Panc1 (cell line): ENCODE measurements at places on chromosomes 6 and 20.

GRCh38 chr6:44608175-44608574 is 220.7 kb downstream of the CDC5L start:
- DNase-seq, result no peak

- DNase-seq, result peak; percentile 22
These were observed 9.0 kb upstream of the NCOA6 start for GRCh38 chr20:34834459-34834893.

- DNase-seq, result no peak
These were observed 54.1 kb downstream of the BPIFB1 start for GRCh38 chr20:33337119-33337518.

- peak; percentile 82 for DNase-seq
These were observed 57.6 kb upstream of the HMGCLL1 start for GRCh38 chr6:55636406-55637102.

DNA sequence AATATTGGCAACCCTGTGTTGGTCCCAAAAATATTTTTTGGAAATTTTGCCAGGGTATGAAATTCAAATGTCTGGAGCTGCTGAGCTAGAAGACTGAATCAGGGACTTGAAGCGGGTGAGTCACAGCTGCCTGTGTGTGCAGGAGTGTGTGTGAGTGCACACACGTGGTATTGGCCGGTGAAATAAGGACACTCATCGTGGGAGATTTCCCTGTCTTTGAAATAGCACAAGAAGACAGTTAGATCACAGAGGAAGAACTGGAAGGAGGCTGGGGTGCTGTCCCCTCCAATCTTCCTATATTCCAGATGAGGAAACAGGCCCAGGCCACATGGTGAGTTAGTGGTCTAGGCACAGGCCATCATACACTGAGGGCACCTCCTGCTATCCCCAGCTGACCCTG is 123.8 kb upstream of the MLN start:
- no peak for DNase-seq

DNA sequence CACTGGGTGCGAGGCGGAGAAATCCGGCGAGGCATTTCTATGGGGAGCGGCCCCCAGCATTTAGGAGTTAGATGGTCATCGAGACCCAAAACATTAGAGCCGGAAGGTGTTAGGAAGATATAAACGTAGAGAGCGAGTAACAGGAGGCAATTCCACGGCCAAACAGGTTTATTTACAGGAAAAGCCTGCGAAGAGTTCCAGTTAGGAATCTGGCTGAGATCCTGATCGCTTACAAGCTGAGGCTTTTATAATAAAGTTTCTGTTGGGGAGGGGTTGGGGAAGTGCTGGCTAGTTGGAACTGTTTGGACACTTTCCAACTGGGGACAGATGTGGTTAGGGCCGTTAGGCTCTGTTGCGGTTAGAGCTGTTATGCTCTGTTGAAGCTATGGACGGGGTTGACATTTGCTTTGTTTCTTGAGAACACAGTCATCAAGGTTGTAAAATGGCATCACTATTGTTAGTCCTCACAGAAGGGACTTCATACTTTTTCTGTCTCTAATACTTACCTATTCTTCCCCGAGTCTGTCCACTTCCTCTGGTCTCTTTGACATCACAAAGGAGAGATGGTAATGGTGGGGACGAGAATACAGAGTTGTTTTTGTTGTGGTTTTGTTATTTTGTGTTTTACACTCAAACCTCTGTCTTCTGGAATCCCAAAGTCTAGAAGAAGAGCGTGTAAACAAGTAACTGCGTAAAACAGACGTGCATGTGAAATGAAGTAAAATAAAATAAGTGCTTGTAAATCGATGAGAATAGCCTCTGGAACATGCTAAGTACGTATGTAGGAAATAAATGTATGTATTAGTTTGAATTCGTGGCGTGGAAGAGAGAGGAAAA is 554 bp upstream of the ZSCAN31 start:
- DNase-seq, result no peak

DNA sequence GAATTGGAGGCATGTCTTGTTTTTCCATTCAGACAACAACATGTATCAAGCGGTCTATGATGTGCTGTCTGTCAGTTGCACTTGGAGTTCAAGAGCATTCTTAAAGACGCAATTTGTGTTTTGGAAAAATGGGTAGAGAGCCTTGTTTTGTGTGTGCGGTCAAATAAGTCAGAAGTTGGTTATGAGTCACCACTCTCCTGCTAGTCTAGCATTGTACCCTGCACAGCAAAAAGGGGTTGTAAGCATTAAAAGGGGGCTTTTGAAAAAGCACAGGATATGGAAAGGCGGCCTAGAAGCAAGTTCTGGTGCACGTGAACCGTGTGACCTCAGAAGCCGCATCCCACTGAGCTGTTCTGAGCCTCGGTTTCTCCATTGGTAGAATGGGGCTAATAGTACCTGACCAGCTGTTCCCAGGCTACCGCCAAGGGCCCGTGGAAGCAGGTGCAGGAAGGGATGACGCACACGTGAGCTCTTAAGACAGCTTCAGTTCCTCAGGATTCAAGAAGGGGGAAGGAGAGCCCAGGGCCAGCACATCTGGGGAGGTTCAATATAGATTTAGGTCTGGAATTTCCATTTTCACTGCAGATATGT is 61.6 kb upstream of the SNX9 start:
- DNase-seq, result peak; percentile 66

GRCh38 chr6:37429352-37429750 is 3.7 kb upstream of the CMTR1 start:
- no peak for DNase-seq

DNA sequence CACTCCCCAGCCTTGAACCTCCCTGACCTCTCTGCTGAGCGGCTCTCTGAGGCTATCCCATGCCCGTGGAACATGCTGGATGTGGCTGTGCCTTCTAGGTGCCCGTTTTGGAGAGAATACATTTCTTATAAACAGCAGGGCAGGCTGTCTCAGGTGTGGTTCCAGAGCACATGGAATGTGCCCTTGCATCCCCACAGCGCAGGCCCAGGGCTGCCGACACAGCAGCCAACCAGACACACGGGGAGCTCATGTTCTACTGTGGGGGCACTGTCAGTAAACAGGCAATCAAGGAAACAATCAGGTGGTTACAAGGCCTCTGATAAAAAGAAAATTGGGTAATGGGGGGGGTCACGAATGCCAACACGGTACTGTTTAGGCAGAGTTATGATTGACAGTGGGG is 30.8 kb downstream of the FOXC1 start:
- DNase-seq, result no peak

DNA sequence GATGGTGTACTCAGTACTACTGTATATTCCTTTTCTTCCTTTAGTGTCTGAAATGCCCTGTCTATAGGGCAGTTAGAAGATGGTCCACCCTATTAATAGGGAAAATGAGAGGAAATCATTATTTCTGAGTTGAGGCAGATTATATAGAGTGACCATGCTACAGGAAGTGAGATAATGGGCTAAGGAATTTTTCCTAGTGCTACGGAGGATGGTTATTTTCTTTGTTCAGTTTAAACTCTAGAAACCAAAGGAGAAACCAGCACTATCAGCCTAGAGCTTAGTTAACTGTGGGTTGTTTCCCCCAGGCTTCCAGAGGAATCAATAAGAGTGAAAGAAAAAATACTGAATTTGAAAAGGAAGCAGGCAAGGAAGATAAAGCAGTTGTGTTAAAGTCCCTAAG is 474 bp downstream of the TSBP1 start:
- DNase-seq, result no peak

DNA sequence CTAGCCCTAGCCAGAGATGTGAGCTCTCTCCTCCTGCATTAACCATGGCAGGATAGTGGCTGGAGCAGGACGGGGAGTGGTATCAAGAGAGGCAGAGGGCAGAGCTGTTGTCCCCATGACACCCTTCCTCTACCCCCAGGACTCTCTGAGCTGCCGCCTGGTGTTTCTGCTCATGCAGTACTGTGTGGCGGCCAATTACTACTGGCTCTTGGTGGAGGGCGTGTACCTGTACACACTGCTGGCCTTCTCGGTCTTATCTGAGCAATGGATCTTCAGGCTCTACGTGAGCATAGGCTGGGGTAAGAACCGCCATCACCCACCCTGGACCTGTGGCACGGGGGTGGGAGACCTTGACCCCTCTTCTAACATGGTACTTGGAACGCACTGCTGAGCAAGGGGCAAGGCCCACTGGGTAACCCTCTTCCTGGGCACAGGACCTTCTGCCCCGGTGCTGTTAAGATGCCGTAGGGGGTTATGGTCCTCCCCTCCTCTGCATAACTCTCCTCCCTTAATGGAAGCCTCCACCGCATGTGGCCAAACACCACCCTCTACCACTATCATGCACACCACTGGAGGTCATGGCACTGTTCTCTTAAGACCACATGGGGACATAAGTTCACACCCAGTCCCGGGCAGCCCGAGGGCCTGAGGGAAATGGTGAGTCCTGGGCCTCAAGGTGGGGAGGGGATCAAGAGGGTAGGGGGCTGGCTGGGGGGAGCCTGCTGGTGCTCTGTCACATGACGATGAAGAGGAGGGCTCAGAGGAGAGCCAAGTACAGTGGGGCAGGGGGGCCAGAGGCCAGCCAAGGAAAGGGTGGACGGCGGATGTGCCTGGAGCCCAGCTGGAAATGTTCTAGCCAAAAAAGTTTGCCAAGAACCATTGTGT is 25.1 kb downstream of the GLP1R start:
- no peak for DNase-seq

DNA sequence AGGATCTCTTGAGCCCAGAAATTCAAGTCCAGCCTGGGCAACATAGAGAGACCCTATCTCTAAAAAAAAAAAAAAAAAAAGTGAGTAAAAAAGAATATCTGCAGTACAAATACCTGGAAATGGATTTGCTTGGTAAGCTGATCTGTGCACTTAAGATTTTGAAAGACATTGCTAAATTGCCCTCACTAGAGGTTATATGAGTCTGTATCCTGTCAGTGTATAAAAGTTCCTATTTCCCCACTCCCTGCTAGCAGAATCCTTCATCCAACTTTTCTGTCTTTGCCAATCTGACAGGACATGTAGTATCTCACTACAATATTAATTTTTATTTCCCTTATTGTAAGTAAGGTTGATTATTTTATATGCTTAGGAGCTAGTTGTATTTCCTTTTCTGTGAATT is 36.1 kb downstream of the BICRAL start:
- DNase-seq, result no peak

DNA sequence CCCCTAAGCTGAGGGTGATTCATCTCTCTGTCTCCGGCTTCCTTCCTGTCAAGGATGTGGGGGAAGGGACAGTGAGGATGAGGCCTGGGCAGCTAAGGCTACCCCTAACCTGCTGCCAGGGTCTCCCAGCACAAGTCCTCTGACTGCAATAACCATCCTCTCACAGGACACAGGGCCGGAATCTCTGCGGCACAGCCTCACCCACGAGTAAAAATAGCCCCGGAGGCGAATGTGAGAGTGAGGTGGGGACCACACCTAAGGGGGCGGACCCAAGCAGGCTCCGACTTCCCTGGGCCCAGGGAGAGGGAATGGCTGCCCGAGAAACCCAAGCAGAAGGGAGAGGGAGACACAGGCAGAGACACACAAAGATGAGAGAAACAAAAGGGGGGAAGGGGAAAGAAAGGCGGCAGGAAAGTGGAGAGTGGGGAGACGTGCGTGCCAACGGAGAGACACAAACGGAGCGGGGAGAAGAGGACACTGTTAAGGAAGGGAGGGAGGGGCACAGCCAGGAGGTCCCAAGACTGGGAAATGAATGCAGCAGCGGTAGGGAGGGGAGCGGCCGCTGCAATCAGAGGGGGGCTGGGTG is 1.4 kb downstream of the CLIC1 start:
- DNase-seq, result no peak

- DNase-seq, result peak; percentile 79
These were observed 31.2 kb downstream of the PARD6B start for GRCh38 chr20:50762435-50763220.

DNA sequence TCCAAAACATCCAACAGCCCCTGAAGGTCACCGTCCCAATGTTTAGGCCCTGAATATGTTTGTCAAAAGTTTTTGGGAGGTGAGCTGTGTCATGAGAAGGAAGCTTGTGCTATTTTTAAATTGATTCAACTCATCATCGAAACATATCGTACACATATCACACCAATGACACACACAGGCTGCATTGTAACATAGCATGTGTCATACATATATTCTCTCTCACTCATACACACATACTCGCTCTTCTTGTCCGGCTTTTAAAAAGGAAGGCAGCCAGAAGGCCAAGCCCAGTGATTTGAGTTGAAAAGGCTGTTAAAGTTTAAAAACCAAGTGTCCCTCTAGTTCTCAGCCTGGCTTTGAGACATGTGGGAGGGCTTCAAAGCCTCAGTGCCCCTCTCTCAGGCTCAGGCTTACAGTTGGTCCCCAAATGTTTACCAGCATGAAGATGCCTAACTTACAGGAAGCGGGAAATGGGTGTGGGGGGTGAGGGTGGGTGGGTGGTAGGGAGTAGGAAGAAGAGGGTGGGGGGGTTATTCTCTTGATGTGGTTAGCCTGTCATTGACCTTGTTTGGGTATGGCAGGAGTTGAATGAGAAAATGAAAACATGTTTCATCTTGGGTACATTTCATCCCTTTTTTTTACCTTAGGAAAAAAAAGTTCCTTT is 3.3 kb upstream of the PRDM1 start:
- DNase-seq, result no peak

GRCh38 chr20:49413677-49414076 is 68.8 kb downstream of the KCNB1 start:
- DNase-seq, result no peak

DNA sequence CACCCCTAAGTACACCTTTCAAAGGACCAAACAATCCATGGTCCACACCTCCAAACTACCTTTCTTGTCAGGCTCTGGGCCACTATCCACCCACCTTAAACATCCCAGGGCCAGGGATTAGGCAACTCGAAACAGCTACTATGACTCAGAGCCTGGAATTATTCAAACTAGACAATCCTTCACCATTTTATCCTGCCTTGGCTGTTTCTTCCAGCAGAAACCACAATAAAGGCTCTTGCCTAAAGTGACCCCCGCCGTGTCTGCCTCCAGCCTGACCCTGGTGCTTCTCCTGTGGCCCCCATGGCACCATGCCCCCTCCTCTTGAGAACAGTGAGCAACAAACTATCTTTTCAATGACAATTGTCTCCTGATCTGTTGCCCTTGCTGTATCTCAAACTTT is 195.5 kb downstream of the EPM2A start:
- no peak for DNase-seq

GRCh38 chr6:78810146-78810545 is 57.2 kb upstream of the IRAK1BP1 start:
- no peak for DNase-seq

DNA sequence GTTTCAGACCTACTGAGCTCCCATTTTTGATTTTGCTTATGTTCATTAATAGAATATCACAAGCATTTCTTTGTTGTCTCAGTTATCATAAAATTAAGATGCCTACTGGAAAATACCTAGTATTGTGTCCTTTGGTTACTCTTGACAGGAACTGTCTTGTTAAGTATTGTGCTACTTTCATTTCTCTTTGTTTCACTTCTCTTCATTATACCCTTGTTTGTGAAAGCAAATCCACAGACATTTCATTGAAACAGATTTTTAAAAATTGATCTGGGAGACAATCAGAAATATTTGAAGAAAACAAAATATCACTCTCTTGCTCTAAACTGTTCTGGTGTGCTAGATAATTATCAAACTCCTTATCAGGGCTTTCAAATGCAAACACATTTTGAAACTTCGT is 290.5 kb upstream of the EYS start:
- no peak for DNase-seq

GRCh38 chr6:158311626-158312025 is 639 bp upstream of the TULP4 start:
- no peak for DNase-seq
